Stimulated activated CD4-positive, alpha-beta T cell treated with anti-CD3 and anti-CD28 coated beads, Interleukin-12 subunit alpha, Interleukin-12 subunit beta, amount 100 ng/mL, for 48 hours (primary cell): ENCODE measurements at places on chromosomes 1 and 21.

GRCh38 chr1:207352554-207352953 lies 31.1 kb downstream of the CD55 start:
- DNase-seq = no peak

GRCh38 chr1:15206418-15207030 lies 40.5 kb upstream of the FHAD1 start:
- no peak for DNase-seq

DNA sequence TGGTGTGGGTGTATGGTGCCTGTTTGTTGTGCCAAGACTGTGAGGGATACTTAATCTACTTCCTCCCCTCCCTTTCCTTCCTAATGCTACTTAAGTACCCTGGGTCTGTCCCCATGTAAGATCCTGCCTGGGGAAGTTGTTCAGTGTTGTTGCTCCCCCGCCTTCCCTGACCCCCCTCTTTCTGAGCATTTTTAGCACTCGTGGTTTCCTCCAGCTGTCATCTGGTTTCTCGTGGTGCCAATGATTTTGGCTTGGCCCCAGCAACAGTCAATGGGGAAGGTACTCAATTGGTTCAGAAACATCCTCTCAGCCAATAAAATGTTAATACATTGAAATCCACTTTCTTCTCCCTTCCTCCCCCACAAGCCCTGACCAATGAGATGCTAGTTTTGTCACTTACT lies 8.0 kb upstream of the B4GALT3 start:
- DNase-seq = peak; percentile 56

DNA sequence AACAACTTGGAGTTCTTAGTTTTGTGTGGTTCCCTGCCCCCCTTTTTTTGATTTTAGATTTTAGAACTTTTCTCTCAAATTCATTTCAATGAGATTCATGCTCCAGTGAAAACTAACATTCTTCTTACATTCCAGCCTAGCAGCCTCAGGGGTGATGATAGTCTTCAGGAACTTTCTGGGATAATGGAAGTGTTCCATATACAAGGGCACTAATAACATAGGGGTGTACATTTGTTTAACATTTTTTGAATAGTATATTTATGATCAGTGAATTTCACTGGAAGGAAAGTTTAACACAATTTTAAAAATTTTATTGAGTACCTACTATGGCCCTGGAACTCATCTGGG lies 61.4 kb upstream of the ZNF648 start:
- DNase-seq = no peak

GRCh38 chr1:185998391-185998790 lies 264.2 kb downstream of the HMCN1 start:
- no peak for DNase-seq

DNA sequence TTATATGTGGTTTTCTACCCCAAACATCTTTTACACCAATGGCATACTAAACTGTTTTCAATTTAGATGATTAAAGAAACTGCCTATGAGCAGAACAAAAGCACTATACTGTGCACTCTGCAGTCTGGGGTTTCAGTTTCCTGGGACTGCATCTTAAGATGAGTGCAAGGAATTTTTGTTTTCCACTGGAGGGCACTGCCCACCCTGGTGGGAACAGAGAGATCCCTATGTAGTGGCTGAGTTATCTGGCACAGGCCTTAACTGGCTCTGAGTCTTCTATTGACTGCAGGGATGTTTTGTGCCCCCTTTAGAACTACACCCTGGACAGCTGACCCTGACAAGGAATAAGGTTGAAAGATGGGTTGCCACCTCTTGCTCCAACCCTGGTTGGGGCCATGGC lies 12.0 kb downstream of the PROK1 start:
- DNase-seq = no peak

DNA sequence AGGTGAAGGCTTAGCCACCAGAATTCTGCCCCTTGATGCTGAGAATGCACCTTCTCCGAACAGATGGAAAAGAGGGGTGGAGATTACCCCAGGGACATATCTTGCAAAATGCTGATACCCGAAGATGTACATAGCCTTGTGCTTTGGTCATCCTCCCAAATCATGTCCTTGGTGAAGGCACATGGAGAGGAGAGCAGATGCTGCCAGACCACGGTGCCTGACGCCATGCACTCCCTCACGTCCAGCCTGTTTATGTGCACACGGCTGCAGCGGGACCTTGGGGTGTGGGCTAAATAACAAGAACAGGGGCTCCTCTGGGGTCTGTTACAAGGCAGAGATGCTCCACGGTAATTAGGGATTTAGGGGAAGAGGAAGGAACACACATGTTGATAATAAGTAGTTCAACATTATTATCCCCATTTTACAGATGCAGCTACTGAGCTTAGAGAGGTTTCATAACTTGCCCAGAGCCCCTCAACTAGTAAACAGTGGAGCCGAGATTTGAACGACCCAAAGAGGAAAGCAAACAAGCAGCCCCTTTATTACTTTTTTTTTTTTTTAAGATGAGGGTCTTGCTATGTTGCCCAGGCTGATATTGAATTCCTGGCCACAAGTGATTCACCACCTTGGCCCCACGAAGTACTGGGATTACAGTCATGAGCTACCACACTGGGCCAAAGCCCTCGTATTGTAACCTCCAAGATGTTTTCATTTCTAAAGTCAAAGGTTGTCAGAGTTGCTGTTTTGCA lies 12.9 kb downstream of the EPHX1 start:
- DNase-seq = no peak

- no peak for DNase-seq
Observed at GRCh38 chr21:28832013-28832714, 160.5 kb downstream of the LTN1 start.

- peak; percentile 45 for DNase-seq
Observed at GRCh38 chr1:153775458-153776327, 486 bp downstream of the SLC27A3 start.

DNA sequence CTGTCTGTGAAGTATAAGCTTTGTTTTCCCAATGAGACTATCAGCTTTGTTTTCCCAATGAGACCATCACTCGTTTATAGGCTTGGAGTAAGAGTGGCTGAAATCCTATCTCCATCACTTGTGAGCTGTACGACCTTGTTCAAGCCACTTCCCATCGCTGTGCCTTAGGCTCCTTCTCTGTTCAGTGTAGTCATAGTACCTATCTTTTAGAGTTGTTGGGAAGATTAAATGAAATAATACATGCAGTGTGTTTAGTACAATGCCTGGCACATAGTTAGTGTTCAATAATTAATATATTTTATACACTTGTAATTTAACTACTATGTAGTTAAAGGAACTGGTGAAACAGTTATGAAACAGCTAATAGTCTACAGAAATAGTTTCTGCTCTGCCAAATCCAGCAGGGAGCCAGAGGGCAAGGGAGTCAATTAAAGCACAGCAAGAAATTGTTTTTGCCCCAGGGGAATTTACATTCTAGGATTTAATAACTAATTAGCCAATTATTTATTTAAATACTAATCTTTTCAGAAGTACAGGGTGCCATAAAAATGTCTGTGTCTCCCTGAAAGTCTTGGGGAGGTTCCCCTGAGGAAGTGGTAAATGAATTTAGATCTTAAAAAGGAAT lies 139.3 kb upstream of the HMCN1 start:
- DNase-seq = no peak

DNA sequence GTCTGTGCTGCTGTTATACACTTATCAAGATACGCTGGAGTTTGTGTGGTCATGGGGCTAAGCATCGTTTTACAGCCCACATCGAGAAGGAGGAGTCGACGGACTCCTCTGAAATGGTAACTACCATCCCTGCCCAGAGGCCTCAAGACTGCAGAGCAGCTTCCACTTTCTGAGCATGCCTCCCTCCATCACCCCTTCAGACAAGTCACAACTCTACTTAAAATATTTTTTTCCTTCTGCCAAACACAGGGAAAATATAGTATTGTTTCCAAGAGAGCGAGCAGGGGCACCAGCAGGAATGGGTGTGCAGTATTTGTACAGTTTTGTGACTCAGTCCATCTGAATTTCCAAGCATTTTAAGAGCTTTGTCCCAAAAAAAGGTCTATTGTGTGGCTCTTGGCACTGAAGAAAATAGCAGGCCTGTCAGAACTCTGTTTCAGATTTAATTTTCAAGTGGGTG lies 14.1 kb downstream of the EVA1C start:
- no peak for DNase-seq

GRCh38 chr1:11229203-11229602 lies 33.1 kb downstream of the MTOR start:
- DNase-seq = no peak

DNA sequence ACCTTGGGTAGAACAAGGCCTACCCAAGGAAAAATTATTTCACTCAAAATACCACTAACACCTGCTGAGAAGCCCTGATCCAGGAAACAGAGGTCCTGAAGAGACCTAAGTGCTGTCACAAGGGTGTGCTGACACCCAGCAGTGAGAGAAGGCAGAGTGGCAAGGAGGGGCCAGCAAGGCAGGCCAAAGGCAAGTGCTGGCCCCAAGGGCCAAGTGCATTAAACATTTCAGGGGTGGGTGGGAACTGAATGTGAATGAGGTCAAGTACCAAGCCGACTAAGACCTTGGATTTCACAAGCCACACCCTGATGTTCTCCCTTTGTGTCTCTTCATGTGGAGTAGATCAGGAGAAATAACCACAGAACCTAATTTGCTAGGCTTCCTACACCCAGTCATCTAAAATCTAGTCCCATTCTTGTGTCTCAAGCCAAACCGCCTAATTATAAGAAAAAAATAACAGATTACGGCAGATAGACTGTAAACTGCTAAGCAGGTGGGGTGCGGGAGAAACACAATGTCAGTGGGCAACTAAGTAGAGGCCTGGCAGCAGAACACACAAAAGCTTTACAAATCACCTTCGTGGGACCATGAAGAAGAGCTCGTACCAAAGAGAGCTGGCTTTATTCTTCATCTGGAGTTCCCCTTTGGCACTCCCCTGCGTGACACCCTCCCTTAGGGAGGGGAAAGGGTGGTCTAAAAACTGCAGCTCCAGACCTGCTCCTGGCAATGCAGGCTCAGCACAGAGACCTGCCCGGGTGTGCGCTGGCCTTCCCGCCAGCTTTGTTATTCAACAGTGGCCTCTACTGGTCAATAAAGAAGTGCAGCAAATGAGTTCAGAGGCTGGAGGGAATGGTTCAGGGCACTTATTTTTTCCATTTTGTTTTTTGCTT lies 8.7 kb downstream of the UBE2G2 start:
- DNase-seq = peak; percentile 51

DNA sequence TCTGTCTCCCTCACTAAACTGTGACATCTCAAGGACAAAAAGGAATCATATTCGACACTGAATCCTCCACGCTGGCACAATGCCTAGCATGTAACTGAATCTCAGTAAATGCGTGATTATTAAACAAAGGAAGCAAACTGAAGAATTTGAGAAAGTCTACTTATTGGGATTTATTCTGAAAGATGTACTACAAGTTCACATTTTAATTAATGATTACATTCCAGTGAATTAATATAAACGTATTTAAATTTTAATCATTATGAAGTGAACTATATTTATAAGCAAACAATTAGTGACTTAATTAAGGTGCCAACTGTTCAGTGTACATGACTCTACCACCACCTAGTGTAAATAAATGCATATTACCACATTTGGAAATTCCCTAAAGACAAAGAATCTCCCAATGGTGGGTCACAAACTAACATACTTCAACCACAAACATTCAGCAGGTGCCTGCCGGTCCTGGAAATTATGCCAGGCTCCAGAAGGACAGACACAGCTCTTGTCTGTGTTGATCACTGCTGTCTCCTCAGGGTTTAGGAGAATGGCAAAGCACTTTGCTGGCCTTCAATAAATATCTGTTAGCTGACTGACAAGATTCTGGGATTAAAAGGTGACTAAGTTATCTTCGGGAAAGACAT lies 56.3 kb downstream of the SMYD3 start:
- DNase-seq = no peak

GRCh38 chr1:17314491-17314971 lies 6.5 kb downstream of the PADI4 start:
- no peak for DNase-seq

DNA sequence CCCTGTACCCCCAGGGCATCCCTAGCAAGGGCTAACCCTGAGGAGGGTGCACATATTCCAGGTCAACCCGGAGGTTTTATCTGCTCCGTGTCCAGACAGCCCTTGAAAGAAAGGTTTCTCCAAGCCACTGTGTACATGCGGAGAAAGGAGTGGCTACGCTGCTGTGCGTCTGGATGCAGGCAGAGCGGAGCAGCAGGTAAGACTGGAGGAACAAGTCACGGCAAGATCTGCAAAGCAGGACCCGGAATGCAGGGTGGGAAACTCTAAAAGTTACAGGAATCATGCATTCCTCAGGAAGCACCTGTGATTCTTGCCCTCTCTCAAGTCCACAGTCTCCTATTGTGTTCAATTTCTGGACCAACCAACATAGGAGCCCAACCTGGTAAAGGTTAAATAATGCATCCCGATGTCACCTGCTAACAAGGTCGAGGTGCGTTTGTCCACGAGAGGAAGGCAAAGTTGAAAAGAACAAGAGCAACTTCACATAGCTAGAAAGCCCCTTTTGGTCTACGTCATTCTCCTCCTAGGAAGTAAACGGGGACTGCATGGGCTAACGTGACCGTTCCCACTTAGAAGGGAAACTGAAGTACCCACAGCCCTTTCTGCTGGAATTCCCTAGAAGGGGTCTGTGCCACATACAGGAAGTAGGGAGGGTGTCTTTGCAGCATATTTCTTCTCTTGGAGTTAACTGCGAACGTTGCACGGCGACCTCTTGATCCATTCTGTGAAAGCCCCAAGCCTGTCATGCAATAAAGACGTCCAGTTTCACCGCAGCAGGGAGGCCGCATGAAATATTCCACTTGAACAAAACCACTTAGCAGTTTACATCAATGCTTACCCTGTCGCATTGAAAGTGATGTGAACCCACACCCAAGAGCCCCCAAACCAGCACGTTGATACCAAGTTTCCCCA lies 5.8 kb downstream of the TIAM1 start:
- no peak for DNase-seq

- DNase-seq = no peak
Observed at GRCh38 chr1:64497088-64497883, 27.4 kb downstream of the CACHD1 start.
